ENCODE measurements at places on chromosomes 3 and 15.
A peak's percentile ranks its signal among the peaks of the same experiment; 100 is the strongest.

- ATAC-seq: peak; percentile 78
These were observed at the start of the genes ATXN7 and THOC7 for GRCh38 chr3:63863150-63864007. Gene ATXN7 (plus strand): TSS chr3:63863867. CDS start chr3:63912599, 48,732 bp downstream. Gene THOC7 (minus strand): TSS chr3:63863805. CDS start chr3:63863790, 15 bp downstream.

GRCh38 chr3:72413228-72413627 lies 435.0 kb downstream of the SHQ1 start:
- ATAC-seq: peak; percentile 29

GRCh38 chr3:186782542-186783057 lies 777 bp upstream of the EIF4A2 start:
- peak; percentile 18 for ATAC-seq

- no peak for ATAC-seq
These were observed 10.3 kb downstream of the CACNA2D2 start for GRCh38 chr3:50493086-50493485.

DNA sequence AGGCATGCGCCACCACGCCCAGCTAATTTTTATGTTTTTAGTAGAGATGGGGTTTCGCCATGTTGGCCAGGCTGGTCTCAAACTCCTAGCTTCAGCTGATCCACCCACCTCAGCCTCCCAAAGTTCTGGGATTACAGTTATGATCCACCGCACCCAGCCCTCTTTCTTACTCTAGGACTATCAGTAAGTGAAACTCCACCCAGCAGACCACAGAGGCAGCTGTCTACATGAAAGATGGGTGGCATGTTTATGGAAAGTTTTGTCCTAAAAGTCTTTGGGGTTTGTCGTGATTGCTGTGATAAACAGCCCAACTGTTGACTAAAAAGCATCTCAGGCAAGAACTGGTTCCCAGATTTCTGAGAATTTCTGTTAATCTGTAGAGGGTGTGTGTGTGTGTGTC lies 10.9 kb downstream of the ARL6IP5 start:
- ATAC-seq: no peak

GRCh38 chr3:40997711-40998519 lies 201.4 kb upstream of the CTNNB1 start:
- no peak for ATAC-seq

Measured in activated CD4-positive, CD25-positive, alpha-beta regulatory T cell treated with anti-CD3 and anti-CD28 coated beads, Interleukin-2, amount 50 U/mL, for 24 hours (primary cell).